ENCODE measurements at places on chromosomes 7 and 10.

DNA sequence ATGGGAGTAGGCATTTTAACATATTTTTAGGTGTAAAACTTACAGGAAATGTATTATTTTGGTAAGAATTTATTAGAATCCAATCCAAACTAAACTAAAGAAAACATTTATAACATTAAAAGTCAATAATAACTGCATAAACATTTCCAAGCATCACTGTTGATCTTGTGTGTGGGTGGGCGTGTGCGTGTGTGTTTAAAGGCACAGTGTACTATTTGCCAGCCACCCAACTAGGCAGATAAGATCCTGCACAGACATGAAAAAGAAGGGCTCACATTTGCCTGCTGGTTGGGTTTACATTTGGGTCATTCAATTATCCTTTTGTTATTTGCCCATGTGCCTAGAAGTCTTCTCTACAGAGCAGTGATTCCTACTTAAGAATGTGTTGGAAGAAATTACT is 31.0 kb upstream of the WNT16 start:
- DNase-seq: no peak

- DNase-seq: no peak
Observed at GRCh38 chr10:113754768-113755167, 3.3 kb downstream of the PLEKHS1 start.

- DNase-seq: no peak
Observed at GRCh38 chr10:127563718-127564553, 14.8 kb downstream of the NPS start.

DNA sequence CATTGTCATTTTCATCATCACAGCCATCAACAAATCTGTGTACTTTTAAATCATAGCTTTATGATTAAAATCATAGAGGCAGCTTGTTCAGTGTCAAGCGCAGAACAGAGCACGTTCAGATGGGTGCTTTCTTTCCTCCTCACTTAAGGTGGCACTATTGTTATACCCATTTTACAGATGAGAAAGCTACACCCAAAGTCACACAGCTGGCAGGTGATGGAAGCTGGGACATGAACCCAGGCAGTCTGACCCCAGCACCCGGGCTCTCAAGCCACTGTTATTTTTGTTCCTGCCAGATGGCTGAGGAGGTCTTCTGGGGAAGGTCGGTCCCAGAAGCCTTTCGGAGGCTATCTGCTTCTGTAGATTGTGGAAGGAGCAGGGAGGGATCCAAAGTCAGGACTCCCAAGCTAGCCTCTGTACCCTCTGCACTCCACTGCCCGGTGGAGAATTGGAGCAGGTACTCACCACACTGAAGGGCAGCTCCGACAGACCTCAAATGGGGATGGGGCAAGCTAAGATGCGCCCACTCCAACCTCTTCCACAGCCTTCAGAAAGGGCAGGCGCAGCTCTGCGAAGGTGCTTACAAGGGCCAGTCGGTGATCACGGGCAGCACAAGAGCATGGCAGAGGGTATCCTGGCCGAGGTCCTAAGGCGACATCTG is 610 bp downstream of the AVPI1 start:
- DNase-seq: no peak

GRCh38 chr10:130254243-130254642 is 118.1 kb downstream of the GLRX3 start:
- no peak for DNase-seq

DNA sequence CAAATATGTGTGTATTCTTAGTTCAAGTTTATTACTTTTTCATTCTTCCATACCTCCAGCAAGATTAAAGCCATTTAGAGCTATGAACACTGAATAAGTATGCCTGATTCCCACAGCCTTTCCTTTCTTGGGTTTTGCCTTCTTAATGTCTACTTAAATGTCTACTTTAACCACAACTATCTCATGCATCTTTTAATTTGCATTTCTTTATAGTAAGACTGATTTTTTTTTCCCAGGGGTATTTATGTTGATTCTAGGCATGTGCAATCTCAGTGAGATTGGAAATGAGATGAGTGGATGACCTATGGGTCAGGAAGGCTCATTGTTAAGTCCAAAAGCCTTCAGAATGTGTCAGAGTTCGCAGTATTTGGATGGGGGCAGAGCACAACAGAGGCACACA is 3.6 kb downstream of the PCBD1 start:
- no peak for DNase-seq

DNA sequence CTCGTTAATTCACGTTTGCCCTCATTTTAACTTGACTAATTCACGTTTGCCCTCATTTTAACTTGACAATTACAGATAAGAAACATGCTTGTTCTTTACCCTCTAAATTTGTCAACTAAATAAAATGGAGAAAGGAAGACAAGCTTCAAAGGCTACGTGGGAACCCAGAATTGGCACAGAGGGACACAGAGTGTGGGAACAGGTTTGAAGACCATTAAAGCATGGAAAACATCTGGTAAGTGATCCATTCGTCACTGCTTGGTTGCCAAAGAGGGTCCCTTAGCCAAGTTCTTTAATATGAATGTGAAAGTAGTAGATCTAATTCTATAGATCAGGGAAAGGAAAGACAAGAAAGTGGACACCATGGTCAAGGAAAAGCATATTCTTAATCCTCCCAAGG is 57.2 kb downstream of the ITIH5 start:
- no peak for DNase-seq

- peak; percentile 71 for DNase-seq
Observed at GRCh38 chr10:78552261-78552811, 516.4 kb upstream of the ZMIZ1 start.

- no peak for DNase-seq
Observed at GRCh38 chr7:27899601-27900000, 159.6 kb downstream of the TAX1BP1 start.

DNA sequence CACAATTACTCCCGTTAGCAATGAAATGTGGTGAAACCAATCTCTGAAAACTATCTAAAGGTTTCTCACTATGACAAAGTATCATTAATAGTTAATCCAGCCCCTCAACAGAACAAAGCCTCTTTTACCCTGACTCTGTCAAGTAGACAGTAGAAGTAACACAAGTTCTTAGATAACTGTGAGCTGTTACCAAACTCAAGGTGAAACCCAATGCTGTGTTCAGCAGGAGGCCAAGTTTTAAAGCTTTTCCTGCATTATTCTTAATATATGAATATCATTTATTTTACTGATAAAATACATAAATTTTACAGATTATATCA is 109.1 kb downstream of the SRPK2 start:
- no peak for DNase-seq

GRCh38 chr7:132234711-132235110 is 341.6 kb downstream of the PLXNA4 start:
- no peak for DNase-seq

GRCh38 chr10:77463967-77464745 is 173.5 kb downstream of the KCNMA1 start:
- no peak for DNase-seq

- no peak for DNase-seq
Observed at GRCh38 chr7:55420530-55420929, 55.4 kb downstream of the LANCL2 start.

GRCh38 chr7:143372070-143372469 is 9.1 kb upstream of the ZYX start:
- DNase-seq: peak; percentile 58

DNA sequence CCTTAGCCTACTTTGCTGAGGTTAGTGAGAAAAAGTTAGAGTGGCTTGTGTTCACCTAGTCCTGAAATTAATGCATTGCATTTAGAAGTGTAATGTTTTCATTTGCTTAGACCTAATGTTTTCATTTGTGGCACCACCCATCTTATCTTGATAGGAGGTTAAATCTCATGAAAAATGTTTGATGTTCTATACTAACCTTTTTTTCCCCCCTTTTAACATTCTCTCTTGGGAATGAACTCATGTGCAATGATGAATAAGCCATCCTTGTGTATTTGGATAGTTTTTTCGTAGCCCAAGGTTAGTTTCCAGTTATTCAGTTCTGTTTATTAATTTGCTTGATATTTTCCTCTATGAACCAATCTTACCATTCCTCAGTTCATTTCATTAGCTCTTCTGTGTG is 2.8 kb downstream of the FHIP2A start:
- DNase-seq: no peak

- no peak for DNase-seq
Observed at GRCh38 chr7:17139081-17139480, 159.4 kb upstream of the AHR start.

DNA sequence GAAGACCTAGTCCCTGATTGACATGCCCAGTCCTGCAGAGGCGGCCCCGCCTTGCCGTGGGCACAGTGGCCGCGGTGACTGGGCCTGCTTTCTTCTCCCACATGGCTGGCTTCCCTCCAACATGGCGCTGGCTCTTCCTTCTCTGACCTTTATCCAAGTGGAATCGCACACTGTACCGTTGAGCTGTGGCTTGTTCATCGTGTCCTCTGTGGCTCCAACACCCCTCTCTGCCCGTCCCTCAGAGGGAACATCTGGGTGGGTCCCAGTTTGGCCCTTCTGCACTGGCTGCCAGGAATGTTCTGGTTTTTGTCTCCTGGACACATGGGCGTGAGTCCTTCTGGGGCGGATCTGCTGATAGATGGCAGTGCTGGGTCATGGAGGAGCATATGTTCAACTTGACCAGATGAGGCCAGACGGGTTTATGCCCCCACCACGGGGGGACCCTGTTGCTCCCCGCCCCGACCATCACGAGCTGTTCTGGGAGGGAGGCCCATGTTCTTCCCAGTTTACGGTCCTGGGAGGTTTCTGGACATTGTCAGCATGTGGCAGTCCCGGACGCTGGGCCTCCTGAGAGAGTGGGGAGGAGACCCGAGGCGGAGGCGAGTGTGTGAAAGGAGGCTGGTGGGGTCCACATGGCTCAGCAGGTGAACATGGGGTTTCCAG is 63.5 kb downstream of the LHPP start:
- peak; percentile 73 for DNase-seq

DNA sequence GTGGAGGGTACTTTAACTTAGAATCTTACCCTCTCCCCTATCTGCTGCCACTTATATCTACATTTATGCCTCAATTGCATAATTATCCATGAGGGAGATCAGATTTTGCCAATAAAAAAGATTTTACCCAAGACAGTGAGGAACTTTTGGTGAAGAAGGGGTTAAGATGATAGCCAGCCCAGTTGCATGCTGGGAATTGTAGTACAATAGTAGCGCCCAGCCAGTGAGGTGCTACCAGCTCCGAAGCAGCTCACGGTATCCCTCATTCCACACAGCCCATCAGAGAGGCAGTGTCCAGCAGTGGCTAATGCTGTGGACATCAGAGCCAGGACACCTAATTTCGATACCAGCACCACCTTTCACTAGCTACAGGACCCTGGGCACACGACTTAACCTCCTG is 5.9 kb upstream of the LGI1 start:
- no peak for DNase-seq

DNA sequence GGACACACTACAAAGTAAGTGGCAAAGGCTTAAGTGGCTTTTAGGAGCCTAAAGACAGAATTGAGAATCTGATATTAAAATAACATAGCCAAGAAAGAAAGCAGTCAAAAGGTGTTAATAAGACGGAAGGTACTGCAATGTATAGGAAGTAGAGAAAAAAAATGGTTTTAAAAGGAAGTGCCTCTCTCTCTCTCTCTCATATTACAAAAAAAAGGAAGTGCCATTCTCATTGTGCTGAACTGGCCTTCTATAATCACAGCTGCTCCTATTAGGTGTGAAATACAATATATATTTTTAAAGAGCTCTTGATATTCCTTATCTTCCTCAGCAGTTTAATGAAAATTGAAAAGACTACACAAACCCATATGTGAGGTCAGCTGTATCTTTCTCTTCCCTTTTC is 199.4 kb upstream of the NPVF start:
- DNase-seq: no peak

DNA sequence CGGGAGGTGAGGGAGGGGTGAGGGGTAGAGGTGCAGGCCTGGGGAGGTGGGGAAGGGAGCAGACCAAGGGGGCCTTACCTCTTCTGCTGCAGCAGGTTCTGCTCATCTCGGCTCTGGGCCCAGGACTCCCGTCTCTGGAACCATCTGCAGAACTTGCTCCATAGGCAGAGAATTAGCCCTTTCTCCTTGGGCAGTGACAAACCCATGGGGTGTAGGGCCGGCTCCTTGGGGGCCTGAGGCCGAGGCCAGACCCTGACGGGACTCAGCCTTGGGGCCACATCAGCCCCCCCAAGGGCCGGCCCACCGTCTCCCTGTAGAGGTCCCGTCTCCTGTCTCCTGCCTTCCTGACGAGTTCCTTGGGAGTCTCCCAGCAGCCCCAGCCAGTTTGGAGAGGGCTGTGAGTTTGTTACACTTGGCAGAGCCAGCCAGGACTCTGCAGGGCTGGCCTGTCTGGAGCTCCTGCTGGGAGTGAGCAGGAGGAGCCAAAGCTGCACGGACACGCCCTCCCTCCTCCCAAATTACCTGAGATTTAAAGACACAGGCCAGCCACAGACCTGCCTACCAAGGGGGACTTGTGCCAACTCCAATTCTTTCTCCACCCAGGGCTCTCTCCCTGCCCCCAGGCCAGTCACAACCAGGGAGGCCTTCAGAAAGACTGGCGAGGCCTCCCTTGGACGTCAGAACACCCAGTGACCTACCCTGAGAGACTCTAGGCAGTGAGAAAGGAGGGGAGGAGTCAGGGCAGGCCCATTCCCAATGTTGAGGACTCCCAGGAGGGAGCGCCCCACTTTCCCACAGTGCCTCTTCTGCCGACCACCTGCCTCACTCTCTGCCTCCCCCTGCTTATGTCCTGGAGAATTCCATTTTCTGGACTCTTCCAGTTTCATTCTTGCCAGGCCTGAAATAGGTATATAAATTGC is at the start of gene TRPV6:
Gene TRPV6, minus strand, starts transcription at position 435 of the 920 bp plus-strand sequence.
- DNase-seq: no peak

GRCh38 chr10:80509108-80509402 is 28.6 kb upstream of the SH2D4B start:
- DNase-seq: no peak

GRCh38 chr10:126268013-126268920 is 120.0 kb downstream of the ADAM12 start:
- no peak for DNase-seq

DNA sequence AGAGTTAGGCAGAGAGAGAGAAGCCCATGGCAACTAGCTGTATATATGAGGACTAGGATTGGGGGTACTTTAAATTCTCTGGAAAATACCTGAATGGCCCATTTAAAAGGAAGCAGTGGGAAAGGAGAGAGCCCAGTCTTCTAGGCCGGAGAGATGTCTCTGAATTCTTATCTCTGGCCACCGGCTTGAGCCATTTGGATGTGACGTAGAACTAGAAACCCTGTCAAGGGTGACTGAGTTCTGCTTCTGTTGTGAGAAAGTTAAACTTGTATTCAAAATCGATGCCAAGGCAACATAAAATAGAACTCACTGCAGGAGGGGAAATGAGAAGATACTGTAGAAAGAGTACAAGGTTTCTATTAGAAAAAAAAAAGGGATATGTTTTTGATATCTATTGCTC is 6.3 kb upstream of the GSTK1 start:
- no peak for DNase-seq
